Ammon's horn (tissue), 1 donor: ENCODE measurements at places on chromosomes 13 and 19.

GRCh38 chr13:49210669-49211068 lies 9.5 kb upstream of the MLNR start:
- no peak for DNase-seq

- DNase-seq: no peak
Measured at GRCh38 chr19:2475018-2475701, 767 bp upstream of the GADD45B start.

- no peak for DNase-seq
Measured at GRCh38 chr13:36344173-36344572, 2.0 kb downstream of the SPART start.

DNA sequence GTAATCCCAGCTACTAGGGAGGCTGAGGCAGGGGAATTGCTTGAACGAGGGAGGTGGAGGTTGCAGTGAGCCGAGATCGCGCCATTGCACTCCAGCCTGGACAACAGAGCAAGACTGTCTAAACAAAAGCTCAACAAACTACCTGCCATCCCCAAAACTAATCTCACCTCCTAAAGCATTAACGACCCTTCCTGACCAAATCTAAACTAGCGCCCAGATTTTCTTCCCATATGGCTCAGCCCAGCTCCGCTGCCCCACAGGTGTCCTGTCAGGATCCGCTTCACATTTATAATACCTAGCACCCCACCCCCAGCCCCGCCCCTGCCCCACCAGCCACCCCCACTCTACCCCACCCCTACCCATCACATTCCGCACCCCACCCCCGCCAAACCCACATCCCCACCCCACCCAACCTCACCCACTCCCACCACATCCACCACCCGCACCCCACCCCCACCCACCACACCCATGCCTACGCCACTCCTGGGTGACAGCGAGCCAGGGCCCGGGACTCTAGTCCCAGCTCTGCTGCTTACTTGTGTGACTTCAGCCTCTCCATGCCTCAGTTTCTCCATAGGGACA lies 599 bp downstream of the C19orf12 start:
- no peak for DNase-seq

DNA sequence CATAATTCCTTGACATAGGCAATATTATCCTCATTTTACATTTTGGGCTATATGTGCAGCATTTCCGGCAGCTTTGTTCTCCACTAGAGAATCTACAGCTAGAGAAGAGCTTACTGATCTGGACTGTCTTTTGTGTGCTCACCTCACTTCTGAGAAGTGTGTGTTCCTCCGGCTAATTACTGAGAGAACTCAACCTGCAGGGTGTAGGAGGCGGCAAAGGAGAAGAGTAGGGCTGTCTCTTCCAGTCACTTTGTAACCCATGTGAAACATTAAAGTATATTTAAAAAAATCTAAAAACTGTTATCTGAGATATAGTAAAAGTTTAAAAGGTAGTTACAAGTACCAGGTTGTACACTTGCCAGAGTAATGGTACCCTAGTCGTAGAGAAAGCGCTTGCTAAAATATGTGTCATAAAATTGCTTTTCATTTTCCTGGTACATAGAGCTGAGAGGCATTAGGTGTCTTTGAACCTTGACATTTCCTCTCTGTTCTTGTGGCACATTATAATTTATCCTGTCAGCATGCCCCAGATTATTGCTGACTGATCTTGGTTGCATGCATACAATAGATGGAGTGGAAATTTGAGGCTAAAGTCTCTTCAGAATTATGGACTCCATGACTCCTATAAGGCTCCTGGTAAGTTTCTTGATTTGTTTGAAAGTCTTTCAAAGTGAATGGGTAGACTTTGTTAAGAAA lies 381.9 kb downstream of the LMO7 start:
- DNase-seq: no peak

DNA sequence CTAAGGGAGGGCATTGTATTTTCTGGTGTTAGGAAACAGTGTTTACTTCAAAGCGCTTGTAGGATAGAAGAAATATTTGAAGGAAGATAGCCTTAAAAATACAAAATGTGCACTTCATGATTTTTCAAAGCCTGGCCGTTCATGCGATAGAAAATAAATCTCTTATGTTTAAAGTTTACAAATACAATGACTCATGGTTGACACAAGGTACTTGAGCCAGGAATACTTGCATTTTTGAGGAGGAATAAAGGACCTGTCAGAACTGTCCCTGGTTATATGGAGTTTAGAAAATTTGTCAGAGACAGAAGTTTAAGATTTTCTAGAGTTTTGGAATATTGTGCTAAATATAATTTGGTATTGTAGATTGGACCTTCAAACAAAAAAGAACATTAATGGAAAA lies 1223.2 kb upstream of the SLC10A2 start:
- no peak for DNase-seq

- no peak for DNase-seq
Measured at GRCh38 chr13:39682310-39682709, 26.8 kb downstream of the COG6 start.

DNA sequence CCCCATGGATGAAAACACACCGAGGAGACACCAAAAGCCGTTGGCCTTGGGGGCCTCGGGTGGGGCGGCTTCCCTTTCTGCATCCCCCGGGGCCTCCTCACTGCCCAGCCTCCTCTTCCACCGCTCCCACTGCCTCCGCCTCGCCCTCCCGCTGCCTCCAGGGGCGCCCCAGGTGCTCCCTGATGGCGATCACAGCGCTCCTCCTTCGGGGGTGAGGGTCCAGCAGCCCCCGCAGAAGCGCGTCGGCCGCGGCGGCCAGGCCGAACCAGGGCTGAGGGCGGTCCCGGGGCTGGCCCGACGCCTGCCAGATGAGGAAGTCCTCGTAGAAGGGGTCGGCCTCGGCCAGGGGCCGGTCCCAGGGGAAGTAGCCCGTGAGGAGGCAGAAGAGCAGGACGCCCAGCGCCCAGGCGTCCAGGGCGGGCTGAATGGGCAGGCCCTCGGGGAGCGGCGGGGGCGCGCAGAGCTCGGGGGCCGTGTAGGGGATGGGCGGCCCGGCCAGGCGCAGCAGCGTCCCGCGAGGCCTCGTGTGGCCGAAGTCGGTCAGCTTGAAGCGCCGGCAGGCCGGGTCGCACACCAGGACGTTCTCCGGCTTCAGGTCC lies 7.2 kb downstream of the SBK2 start:
- no peak for DNase-seq

- no peak for DNase-seq
Measured at GRCh38 chr13:105991131-105991530, 544.3 kb downstream of the EFNB2 start.

GRCh38 chr19:47210689-47211316 lies 20.2 kb downstream of the BBC3 start:
- peak; percentile 73 for DNase-seq

DNA sequence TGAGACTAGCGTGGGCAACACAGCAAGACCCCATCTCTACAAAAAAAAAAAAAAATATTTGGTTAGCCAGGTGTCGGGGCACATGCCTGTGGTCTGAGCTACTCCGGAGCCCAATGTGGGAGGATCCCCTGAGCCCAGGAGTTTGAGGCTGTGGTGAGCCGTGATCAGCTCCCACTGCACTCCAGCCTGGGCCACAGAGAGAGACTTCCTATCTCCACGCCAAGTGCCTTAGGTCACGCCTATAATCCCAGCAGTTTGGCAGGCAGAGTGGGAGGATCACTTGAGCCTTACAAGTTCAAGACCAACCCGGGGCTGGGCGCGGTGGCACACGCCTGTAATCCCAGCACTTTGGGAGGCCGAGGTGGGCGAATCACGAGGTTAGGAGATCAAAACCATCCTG lies 8.7 kb upstream of the ADAT3 start:
- DNase-seq: no peak

DNA sequence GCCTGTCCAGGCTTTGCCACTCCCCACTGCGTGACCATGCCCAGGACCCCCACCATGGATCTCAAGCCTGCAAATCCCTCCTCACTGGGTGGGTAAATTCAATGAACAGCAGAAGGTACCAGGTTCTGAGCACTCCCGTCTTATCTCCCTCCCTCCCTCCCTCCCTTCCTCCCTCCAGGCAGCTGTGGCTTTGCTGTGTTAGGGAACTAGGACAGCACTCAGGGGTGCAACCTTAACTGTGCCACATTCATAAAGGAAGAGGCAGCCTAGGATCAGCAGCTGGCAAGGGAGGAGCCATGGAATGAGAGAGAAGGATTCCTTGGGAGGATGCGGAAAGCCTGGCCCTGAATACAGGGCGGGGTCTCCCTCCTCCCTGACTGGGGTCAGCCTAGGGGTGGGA lies 5.6 kb downstream of the CEACAM4 start:
- DNase-seq: no peak

DNA sequence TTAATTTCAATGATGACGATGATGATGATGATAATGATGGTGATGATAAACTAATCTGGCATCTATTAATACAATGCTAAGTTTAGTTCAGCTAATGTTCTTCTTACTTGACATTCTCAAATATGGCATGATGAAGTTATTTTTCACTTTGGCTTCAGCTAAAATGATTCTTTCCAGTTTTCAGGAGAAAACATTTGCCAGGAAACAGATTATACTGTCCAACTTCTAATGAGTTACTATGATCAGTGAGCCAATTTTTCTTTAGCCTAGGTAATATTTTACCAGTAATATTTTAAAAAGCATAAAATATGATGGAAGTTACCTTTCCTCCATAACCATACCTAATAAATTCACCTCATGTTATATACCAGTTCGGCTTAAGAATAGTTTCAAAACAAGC lies 245.7 kb upstream of the CSNK1A1L start:
- DNase-seq: no peak

GRCh38 chr13:94598281-94598680 lies 2.3 kb upstream of the TGDS start:
- DNase-seq: no peak

DNA sequence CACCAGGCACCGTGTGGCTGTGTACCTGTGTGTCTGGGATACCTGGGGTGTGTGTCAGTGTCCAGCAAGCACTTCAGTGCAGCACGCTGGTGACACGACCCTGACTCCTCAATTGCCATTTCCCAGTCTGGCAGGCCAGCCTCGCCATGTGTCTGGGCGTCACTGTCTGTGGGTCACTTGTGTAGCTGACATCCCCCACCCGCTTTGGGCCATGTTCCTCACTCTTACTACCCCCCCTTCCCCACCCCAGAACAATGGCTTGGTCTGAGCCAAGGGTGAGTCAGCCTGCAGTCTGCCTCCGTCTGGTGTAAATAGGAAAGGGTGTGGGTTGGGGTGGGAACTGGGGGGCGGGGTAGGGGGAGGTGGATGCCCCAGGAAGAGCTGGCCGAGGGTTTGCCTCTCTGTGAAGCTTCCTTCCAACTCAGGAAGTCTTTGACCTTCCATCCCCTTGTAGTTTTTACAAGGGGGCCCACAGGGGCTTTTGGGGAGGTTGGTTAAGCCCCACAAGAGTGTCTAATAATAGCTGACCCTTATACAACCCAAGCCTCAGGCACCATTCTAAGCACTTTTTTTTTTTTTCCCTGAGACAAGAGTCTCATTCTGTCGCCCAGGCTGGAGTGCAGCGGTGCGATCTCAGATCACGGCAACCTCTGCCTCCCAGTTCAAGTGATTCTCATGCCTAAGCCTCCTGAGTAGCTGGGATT lies 17.6 kb downstream of the NOVA2 start:
- peak; percentile 94 for DNase-seq

DNA sequence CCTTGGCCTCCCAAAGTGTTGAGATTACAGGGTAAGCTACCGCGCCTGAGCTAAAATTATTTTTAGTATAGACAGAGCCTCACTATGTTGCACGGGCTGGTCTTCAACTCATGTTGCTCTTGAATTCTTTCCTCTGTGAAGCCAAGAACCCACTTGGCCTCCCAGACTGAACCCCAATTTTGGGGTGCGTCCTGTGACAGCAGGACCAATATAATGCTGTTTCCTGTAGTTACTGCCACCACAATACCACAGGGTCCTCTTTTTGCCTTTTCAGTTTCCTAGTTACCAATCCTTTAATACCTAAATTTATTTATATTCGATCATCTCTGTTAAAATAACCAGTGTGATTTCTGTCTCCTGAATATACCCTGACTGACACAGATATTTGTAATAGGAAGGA lies 32.9 kb downstream of the TSKS start:
- DNase-seq: no peak

DNA sequence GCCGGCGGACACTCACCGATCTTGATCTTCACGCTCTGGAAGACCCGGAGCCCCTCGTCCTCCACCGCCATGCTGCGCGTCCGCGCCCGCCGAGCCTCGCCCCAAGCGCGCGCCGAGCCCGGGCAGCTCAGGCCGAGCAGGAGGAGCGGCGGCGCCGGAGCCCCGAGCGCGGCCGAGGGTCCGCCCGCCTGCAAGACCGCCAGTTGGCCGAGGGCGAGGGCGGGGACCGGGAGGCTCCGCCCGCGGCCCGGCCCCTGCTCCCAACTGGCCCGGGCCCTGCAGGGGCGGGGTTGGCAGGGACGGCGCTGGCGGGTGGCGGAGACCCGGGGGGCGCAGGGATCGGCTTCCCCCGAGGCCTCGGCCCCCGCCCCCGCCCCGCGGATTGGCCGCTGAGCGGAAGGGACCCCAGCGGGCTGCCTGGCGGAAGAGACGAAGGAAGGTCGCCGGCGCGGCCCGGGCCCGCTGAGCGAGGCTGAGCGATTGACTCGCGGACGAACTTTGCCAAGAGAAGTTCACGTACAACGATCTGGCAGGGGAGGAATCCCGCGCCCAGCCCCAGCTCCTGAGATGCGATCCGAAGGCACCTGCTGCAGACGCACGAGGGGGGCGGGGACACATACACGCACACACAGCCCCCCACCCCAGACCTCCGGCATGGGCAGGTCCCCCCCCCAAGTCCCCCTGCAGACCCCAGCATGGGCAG lies at the start of gene RASA3:
RASA3 (minus strand) TSS at position 205 of the 703 bp plus-strand sequence; CDS start at position 71, 134 bp downstream.
- DNase-seq: peak; percentile 79

- DNase-seq: no peak
Measured at GRCh38 chr19:4556597-4557127, 2.8 kb downstream of the SEMA6B start.

GRCh38 chr13:26999499-26999898 lies 172.1 kb downstream of the USP12 start:
- no peak for DNase-seq

DNA sequence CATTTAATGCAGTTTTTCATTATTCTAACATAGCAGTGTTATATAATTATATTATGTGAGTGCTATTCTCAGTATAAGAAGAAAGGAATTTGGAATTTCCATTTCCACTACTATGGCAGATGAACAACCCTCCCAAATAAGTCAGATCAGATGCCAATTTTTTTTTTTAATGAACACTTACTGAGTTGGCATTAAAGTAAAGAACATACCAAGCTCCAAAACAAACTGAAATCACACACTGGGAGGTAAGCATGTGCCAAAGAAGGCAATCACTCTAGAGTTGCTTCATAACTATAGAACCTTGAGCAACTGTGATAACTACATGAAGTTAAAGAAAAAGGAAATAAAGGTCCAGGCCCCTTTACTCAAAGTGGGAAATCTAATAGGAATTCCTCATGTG lies 90.3 kb downstream of the RNF17 start:
- DNase-seq: no peak

DNA sequence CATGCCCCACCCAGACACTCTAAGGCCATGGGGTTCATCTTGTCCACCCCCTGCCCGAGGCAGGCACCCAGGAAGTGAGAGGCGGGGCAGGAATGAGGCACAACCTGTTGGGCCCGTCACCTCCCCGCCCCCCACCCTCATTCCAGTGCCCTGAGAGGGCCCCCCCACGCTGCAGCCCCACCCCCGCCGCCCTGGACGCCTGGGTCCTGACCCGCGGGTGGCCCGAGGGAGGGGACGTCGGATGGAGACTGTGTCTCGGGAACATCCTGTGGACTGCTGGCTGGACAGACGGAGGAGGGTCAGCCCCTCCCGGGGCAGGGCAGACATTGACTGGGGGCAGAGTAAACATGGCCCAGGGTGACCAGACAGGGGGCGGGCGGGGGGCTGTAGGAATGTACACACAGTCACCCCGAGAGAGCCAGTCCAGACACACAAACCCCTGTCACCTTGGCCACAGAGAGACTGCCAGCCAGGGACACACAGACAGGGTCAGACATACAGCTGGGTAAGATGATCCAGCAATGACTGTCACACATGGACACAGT lies 7.4 kb upstream of the JUNB start:
- no peak for DNase-seq
